ENCODE measurements at places on chromosomes 3 and 15. TPM values are rescaled to one million over a fixed set of nuclear protein-coding genes. Genes with fewer than 3 reads are reported as not detected.

GPR149 gene
- total RNA-seq = not detected

WDR72 gene
- total RNA-seq = not detected

RPN1 gene
- total RNA-seq = 502 TPM

ADCY5 gene
- 0.66 TPM for total RNA-seq

EMC7 gene
- 30.3 TPM for total RNA-seq

SAMD7 gene
- total RNA-seq = not detected

SERPINI2 gene
- total RNA-seq = not detected

THBS1 gene
- 2,470 TPM for total RNA-seq

GNAT1 gene
- not detected for total RNA-seq

FETUB gene
- not detected for total RNA-seq

SLTM gene
- total RNA-seq = 47.1 TPM

GOLGA8G gene
- total RNA-seq = not detected

PLAAT1 gene
- total RNA-seq = not detected

DLG1 gene
- 52.1 TPM for total RNA-seq

LRTM1 gene
- total RNA-seq = not detected

ITGB5 gene
- total RNA-seq = 167 TPM

PAQR9 gene
- 0.17 TPM for total RNA-seq

PTX3 gene
- total RNA-seq = 266 TPM

GTF2E1 gene
- total RNA-seq = 13.2 TPM

ZNF660 gene
- total RNA-seq = 2.5 TPM

C3orf85 gene
- not detected for total RNA-seq

DIS3L gene
- 25.9 TPM for total RNA-seq

REC114 gene
- not detected for total RNA-seq

LRRC31 gene
- not detected for total RNA-seq

TUBGCP5 gene
- 25.2 TPM for total RNA-seq

MTFMT gene
- total RNA-seq = 29.1 TPM

Data from smooth muscle cell of trachea (primary cell).